CD8-positive, alpha-beta memory T cell (primary cell): ENCODE measurements at places on chromosomes 4 and X.

GRCh38 chr4:163070023-163070422 lies 96.7 kb downstream of the NAF1 start:
- DNase-seq: no peak

DNA sequence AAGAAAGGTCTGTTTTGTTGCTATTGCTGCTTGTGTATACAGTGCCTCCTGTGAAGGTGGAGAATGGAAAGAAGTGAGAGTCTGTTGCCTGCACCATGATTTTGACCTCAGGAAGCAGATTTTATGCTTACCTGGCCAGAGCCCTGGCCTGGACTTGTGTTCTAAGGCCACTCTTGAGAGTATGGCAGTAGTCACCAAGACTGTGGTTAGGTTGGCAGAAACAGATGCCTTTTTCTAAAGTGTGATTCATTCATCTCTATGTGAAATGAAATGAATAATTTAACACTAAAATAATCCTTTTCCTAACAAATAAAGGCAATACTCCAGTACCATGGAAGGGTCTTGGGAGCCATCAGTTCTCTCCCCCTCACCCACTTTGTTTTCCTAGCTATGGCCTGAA lies 161.8 kb downstream of the DCLK2 start:
- DNase-seq: no peak

DNA sequence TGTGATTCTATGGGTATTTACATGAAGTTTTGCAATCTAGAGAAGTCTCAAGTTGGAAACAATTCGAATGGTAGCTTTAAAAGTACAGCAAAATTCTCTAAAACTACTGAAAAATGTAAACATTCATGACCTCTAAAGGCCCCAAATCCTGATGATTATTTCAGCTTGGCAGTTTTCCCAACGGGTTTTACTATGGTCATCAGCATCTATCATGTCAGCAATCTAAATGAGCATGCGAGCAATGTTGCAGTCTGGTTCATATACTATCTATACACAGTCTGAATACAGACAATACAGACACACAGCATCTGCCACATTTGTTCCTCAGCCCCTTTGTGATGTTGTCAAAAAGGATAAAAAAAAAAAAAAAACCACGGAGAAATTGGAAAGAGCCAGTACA lies 790.3 kb upstream of the HTR2C start:
- DNase-seq: no peak

DNA sequence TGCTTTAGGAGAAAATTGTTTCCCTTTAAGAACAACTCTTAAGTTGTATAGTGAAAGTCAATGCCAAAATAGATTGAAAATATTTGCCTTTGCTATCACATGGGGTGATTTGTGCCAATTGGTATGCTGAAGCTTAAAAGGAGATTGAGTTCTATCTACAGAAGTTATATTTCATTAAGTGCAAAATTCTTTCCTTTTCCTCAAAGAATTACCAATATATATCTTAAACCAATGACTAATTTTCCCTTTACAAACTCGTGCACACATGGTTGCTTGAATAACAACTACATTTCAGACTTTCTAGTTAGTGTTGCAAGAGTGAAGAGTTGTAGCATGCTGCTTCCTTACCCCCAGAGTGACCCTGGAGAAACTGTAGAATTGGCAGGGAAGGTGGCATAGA lies 990.0 kb upstream of the PABPC4L start:
- DNase-seq: no peak
